Tibial nerve (tissue), 4 donors: ENCODE measurements at places on chromosomes 12 and 14. TPM values are rescaled to one million over a fixed set of nuclear protein-coding genes. Genes with fewer than 3 reads are reported as not detected.
A peak's percentile ranks its signal among the peaks of the same experiment; 100 is the strongest.

GRCh38 chr12:41663598-41664265, 475.6 kb downstream of the PDZRN4 start:
- no peak for DNase-seq

GRCh38 chr14:101294136-101294535, 267.2 kb upstream of the DIO3 start:
- DNase-seq: no peak

The FAM181A gene
- total RNA-seq: not detected

The PLEKHD1 gene
- total RNA-seq: not detected

- DNase-seq: no peak
Observed at GRCh38 chr14:102557434-102558226, 34.8 kb upstream of the RCOR1 start.

- no peak for DNase-seq
Observed at GRCh38 chr14:94161981-94162380, 12.1 kb upstream of the PPP4R4 start.

The LMNTD1 gene
- total RNA-seq: not detected

DNA sequence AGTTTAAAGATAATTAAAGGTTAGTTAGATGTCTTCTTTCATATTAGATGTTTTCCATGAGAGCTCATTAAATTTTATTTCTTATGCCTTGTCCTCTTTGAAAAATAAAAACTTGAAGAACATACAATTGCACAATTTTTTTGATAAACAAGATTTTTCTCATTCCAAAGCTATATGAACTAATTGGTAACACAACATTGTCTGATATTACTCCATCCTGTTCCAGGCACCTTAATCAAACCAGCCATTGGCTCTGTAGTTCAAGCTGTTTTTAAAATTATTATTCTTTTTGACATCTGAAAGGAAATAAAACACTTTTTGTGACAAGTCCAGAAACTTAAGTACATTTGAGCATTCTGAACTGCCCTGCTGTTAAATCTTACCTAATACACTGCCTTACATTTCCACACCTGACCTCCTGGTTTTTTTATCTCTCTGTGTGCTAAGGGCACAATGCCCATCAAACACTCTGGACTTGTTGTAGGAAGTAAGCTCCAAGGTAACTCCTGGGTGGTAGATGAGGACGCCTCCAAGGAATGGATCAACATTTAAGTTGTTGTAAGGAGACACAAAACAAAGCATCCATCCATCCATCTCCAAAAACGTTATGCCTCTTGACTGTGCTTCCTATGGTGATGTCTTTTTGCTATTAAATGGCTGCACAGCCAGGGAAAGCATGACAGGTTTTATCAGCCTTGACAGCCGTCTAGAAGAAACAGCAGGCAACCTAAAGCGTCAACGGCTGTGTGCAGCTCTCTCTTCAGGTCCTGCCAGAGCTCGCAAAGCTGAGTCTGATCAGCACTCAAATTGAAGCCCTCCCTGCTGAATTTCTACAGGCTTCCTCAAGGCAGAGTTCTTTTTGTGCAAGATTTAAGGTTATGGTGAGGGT, 449.9 kb upstream of the FLRT2 start:
- DNase-seq: no peak

The SLC25A21 gene
- 0.30 TPM for total RNA-seq

GRCh38 chr14:61438036-61438435, 116.7 kb downstream of the PRKCH start:
- DNase-seq: no peak

- peak; percentile 23 for DNase-seq
Observed at GRCh38 chr14:59870277-59871165, at the start of gene RTN1. RTN1 (minus strand) TSS chr14:59870776; CDS start chr14:59870630, 146 bp downstream.

The GLIPR1L1 gene
- not detected for total RNA-seq

The AKAP3 gene
- total RNA-seq: 0.63 TPM

DNA sequence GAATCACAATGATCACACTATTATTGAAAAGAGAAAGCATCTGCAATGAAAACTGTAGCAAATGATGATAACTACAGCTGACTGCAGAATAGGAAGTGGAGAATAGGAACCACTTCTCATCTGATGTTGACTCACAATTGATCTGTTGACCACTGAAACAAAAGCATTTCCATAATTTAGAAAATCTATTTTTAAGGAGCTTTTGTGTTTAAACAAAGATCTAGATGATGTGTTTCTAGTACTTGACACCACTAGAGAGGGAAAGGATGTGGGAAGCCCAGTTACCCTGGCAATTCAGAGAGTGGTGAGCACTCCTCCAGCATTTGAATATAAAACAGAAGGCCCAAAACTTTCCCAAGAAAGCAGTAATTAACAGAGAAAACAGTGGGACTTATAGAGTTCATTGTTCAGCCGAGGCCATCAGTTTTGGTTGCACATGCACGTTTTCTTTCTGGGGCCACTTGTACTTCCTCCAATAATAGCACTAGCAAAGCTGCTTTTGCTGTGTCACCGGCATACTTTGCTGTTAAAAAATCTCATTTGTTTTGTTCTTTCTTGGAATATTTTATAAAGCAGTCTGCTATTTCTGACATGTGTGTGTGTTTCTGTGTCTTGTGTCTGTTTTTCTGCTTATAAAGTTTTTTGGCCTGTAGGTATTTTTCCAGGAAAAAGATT, 76.1 kb upstream of the HECTD1 start:
- no peak for DNase-seq

DNA sequence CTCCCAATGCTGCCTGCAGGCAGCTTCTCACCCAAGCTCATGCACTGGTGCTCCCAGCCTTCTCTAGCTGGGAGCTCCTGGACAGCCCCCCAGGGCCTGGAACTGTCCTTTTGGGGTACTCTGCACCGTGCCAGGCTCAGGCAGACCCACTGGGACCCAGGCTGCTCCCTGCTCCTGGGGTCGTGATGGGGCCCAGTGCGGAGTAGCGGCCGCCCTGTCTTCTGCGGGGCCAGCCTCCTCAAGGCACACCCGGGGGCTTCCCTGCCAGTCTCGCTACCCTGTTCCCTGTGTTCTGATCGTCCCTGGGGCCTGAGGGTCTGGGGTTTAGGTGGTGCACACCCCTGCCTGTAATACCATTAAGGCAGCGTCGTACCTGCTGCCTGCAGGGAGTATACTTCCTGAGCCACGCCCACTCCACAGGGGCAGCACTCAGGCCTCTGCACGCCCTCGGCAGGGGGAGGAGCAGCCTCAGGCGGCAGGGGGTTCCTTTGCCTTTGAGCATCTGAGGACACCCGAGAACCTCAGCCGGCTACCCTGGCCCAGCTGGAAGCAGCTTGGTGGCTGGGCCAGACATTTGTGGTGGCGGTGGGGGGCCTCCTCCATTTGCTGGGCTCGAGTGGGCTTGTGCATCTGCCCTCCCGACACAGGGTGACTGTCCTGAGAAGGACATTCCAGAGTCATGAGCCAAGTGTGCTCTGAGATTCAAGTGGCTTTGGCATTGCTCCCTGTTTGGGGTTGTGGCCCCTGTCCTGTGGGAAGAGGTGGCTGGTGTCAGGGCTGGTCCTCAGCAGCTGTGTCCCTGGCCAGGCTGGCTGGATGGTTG, 9.2 kb upstream of the CRIP2 start:
- no peak for DNase-seq
